ENCODE measurements at places on chromosomes 6 and 20. TPM values are rescaled to one million over a fixed set of nuclear protein-coding genes. Genes with fewer than 3 reads are reported as not detected.

Gene CST7
- not detected for total RNA-seq

Gene ENPP5
- 10.8 TPM for total RNA-seq

Gene MLN
- total RNA-seq: not detected

Gene KHDC1L
- total RNA-seq: not detected

Gene PCNA
- 239 TPM for total RNA-seq

Gene C20orf141
- not detected for total RNA-seq

Gene OOEP
- 0.87 TPM for total RNA-seq

Gene BTN1A1
- total RNA-seq: 0.14 TPM

Gene RTN4IP1
- 19.2 TPM for total RNA-seq

Gene RAET1L
- not detected for total RNA-seq

Gene CPNE5
- 0.71 TPM for total RNA-seq

Gene AARS2
- 26.8 TPM for total RNA-seq

Gene NOP56
- 484 TPM for total RNA-seq

Data from WTC11 (cell line).